Esophagus muscularis mucosa (tissue), 4 donors: ENCODE measurements at places on chromosomes 4 and X.

DNA sequence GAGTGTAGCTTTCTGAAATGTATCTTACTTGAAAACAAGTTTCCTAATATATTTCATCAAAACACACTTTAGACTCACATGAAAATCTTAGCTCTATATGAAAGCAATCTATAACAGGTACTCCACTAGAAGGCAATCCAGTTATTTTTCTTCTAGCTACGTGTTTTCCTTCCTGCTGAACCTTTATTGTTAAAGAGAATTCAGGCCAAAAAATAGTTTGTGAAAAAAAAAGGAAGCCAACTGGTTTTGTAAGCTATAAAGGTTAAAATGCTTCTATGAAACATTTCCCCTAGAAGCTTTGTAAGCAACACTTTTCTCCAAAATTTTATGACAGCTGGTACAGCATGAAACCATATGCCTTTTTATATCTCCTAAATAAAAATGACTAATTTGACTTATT lies 304.7 kb upstream of the DIAPH2 start:
- DNase-seq: no peak

- DNase-seq: no peak
Measured at GRCh38 chr4:168188754-168189153, 96.4 kb downstream of the ANXA10 start.

DNA sequence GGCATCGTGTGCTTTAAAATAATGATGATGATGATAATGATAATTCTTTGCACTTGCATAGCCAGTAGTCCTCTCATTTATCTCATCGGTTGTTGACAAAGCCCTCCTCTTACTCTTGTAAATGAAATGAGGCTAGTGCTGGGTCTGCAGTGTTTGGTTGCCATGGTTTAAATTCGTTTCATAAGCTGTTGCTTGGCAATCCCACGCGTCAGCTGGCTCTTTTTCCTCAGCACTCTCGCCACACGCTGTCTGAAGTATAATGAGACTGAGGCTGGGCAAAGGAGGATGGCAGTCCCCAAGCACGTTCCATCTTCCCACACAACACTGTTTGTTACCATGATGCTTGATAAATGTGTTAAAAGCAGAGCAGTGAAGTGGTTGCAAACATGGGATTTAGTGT lies 15.5 kb downstream of the PAGE4 start:
- no peak for DNase-seq

DNA sequence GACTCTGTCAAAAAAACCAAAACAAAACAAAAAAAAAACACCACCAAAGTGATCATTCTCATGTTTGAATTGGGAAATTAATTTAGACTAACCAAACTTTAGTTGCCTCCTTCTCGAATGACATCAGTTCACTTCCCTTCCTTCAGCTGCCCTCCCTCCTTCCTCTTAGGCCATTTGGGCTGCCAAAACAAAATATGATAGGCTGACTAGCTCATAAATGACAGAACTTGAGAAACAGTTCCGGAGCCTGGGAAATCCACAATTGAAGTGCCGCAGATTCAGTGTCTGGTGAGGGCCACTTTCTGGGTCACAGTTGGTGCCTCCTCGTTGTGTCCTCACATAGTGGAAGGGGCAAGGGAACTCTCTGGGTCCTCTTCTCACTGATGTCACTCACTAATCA lies 16.1 kb upstream of the WAS start:
- no peak for DNase-seq

DNA sequence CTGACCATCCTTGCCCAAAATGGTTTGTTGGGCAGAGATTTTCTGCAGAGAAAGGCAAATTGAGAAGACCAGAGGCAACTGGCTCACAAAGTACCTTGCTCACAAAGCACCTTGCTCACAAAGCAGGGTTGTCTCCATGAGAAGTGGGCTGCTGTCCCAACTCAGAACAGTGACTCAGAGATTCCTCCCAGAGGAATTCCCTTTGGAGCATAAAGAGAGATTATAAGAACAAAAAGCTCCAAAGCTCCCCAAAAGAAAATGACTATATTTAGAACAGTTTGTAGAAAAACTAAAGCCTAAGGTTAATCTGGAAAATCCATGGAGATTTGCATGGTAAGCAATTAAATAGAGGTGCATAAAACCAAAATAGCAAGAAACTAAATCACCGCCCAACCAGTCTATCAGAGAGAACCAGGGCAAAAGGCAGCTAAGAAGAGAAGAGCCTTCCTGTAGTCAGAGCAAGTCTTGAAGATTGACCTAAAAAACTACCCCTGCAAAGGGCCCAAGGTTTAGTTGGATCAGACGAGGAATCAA lies 731.4 kb downstream of the FAT4 start:
- DNase-seq: no peak
